ENCODE measurements at places on chromosomes 1 and 21. TPM values are rescaled to one million over a fixed set of nuclear protein-coding genes. Genes with fewer than 3 reads are reported as not detected.

GRCh38 chr21:44831227-44831860 lies 13.5 kb upstream of the SUMO3 start:
- no peak for DNase-seq

- no peak for DNase-seq
These were observed 4.5 kb upstream of the CD101 start for GRCh38 chr1:116997066-116997465.

RTCA gene
- total RNA-seq, result 37.3 TPM

GRCh38 chr1:48462716-48463302 lies 9.2 kb downstream of the SPATA6 start:
- DNase-seq, result no peak

OR14K1 gene
- not detected for total RNA-seq

DNA sequence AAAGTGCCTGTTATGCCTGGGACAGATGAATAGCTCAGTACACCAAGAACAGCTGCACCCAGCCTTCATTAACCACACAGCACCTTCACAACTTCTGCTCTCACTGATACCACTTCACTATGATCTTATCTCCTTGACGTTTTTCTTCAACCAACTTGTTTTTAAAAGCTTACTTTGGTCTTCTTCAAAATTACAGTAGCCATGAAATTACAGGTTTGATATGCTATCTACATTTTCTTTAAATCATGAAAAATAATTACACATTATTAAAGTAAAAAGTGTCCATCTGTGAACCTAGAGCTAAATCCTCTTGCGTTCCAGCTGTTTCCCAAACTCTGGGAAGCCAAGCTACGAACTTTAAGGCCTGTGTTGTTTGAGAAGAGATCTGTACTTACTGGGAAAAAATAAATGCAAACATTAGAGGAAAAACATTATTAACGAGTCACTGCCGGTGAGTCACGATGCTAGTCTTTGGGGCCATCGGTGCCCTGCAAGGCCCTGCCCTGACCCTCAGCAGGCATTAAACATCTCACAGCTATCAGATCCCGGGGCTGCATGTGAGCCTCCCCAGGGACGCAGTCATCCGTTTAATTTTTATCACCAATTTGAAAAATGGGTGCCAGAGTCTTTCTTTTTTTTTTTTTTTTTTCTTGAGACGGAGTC lies 56.3 kb upstream of the GPR153 start:
- DNase-seq, result no peak

DNA sequence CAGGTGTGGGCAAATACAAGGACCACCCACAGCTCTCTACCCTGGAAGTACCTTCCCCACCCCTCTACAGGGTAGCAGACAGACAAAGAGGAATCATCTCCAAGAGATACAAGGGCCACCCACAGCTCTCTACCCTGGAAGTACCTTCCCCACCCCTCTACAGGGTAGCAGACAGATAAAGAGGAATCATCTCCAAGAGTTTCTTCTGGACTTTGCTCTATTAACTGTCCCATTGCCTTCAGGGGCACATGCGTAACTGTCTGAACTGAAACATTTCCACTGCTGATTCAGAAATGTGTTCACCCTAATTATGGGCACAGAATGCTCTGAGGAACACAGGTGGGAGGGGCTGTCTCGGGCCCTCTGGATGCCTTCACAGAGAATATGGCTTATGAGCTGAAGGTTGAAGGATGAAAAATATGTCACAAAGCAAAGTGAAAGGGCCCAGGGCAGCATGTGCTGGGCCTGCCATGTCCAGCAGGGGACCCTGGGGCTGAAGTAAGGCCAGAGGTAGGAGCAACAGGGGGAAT lies 43.9 kb downstream of the ZNF281 start:
- no peak for DNase-seq

ANKRD65 gene
- total RNA-seq, result 1.1 TPM

DNA sequence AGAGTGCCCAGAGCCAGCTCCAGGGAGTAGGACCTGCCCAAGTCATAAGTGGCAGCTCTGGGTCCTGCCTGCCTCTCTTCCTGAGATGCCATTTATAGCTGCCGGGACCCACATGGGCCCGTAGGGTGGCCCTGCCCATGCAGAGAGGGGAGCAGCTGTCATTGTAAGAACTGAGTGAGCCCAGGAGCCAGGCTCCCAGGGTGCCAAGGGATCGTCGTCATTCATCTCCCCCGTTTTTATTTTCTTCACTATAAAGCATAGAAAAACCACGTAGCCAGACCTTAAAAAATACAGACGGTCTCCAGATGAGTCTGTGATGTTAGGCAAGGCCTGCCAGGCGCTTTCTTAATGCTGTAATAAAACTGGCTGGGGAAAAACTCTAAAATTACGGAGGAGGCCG lies 90.7 kb downstream of the IGSF21 start:
- no peak for DNase-seq

GRCh38 chr1:182720463-182720862 lies 36.1 kb upstream of the RGS8 start:
- DNase-seq, result no peak

DNA sequence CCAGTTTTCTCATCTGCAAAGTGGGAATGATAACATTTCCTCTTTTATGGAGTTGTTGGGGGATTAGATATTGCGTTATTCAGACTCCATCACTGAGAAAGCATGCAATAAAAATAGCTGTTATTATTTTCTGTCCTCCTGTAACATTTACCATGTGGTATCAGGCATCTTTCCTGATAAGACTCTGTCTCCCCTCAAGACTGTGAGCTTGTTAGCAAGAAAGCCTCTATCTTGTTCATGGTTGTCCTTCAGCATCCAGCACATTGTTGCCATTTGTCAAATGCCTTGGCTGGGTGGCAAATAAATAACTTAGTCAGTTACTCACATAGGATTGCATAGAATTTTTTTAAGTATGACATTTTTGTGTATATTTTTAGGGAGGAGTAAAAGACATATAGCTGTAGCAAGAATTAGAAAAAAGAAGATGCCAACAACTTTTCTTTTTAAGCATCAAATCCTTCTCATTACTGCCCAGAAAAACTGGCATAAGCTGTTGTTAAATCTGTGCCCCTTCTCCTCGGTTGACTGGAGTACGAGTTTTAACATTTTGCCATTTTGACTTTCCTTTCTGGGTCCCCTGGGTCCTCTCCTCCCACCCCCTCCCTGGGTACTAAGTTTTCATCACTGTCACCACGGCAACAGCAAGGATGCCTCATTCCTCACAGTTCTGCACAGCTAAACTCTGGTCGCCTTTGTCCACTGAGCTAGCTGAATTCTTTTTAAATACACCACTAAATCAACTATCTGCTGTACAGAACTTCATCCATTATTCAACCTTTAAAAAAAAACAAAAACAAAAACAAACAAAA lies 1.0 kb upstream of the JAM2 start:
- no peak for DNase-seq

DNA sequence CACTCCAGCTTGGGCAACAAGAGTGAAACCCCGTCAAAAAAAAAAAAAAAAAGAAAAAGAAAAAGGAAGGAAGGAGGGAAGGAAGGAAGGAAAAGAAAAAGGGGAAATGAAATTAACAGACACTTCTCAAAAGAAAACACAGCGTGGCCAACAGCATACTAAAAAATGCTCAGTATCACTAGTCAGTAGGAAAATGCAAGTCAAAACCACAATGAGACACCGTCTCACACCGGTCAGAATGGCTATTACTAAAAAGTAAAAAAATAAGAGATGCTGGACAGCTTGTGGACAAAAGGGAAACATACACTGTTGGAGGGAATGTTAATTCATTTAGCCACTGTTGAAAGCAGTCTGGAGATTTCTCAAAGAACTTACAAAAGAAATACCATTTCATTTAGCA lies 369.5 kb upstream of the BRINP3 start:
- no peak for DNase-seq

SH2D5 gene
- total RNA-seq, result 2.1 TPM

ARHGEF16 gene
- total RNA-seq, result 0.45 TPM

DNA sequence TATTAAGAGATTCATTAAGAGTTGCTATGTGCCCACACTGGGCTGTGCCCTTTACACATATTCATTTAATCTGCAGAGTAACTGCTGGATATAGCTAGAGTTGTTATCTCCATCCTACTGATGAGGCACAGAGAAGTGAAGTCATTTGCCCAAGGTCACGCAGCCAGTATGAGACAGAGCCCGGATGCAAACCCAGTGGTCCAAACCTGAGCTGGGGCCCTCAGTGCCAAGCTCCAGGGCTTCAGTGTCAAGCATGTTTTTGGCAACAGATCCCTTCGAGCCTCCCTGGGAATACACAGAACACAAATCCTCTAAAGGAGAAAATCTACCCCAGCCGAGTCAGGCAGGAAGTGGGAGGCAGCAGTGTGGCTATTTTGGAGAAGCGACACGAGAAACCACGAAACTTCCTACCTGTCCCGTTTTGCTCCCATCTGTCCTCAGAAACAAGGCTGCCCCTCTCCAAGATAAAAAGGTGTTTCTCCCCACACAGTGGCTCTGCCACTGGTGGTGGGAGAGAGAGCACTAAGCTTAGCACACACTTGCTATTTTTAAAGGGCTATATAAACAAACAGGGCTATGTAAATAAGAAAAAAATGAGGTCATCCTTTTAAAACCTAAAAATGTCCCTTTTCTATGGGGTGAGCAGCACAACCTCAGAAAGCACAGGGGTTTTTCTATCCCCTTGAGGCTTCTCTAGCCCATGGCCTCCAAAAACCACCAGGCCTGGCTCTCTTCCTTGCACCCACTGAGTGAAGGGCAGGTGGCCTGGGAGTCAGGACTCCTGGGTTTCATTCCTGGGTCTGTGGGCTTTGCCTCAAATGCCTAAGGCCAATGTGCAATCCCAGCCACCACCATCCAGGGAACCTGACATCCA lies 138.6 kb upstream of the EDN2 start:
- DNase-seq, result no peak

- DNase-seq, result no peak
These were observed 112.5 kb upstream of the SLC44A3 start for GRCh38 chr1:94707321-94708298.

- no peak for DNase-seq
These were observed 203.5 kb upstream of the ZNHIT6 start for GRCh38 chr1:85911742-85912141.

DNA sequence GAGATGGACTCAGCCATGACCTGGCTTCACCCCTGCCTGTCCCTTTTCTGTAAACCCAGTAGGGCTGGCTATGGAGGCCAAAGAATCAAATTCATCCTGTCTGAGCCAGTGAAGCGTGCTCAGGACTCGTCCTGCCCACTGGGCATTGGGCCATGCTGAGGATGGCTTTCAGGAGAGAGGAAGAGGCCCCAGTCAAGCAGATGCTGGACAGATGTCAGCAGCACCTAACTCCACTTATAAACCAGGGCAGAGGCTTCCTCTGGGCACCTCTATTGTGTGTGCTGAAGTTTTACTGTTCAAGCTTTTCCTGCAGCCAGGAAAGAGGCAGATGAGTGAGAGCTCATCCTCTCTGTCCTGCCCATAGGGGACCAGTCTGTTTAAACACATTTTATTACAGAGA lies 97.4 kb upstream of the GCLM start:
- no peak for DNase-seq

DNA sequence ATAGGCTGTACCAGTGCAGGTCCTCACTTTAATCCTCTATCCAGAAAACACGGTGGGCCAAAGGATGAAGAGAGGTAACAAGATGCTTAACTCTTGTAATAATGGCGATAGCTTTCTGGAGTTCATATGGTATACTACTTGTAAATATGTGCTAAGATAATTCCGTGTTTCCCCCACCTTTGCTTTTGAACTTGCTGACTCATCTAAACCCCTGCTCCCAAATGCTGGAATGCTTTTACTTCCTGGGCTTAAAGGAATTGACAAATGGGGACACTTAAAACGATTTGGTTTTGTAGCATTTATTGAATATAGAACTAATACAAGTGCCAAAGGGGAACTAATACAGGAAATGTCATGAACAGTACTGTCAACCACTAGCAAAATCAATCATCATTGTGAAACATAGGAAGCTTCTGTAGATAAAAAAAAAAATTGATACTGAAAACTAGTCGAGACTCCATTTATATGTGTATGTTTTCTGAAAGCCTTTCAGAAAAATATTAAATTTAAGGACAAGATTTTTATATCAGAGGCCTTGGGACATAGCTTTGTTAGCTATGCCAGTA lies 7.0 kb downstream of the SOD1 start:
- DNase-seq, result no peak

AMY1C gene
- not detected for total RNA-seq

DNA sequence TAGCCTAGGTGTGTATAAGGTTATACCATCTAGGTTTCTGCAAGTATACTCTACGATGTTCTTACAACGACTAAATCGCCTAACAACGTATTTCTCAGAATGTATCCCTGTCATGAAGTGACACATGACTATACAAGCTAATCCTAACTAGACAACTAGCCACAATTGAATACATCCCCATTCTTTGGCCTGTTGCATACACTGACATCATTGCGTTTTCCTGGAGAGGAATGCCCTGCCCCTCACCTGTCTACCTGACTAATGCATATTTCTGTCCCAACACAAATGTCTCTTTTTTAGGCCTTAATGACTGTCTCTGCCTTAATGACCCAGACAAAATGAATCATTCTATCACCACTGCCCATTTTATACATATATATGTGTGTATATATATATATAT lies 8.5 kb upstream of the NFIA start:
- DNase-seq, result no peak

DNA sequence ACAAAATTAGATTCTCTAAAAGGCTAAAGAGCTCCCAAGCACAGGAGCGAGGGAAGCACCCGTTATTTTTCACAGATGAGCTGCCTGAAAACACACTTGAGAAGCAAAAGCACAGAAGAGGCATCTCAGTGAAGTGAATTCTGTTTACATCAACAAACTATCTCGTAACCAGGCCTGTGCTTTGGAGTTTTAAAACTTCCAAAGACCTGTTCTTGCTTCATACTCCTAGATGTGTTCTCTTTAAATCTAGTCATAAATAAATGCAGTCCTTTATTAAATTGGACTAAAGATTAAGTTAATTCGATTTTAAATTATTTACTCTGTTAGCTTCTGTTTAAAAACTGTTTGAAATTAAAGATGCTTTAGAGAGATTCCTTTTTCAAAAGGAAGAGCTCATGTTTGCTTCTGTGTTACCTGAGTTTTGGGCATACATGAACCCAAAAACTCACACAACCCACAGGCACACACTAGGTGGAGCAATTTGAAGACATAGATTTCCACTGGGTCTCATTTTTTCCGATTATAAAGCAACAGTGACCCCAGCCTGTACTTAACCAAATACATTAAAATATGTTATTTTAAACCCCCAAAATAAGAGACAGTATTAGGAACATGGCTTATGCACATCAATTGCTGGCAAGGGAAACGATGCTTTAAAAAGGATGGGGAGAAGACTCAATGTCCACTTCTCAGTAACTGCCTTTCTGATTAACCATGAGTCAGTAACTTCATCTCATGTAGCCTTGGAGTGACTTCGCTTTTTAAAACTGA lies 648.2 kb downstream of the SMYD3 start:
- DNase-seq, result peak; percentile 22

COL9A2 gene
- total RNA-seq, result 8.3 TPM

LAMC1 gene
- total RNA-seq, result 46.6 TPM
